ENCODE measurements at places on chromosomes 7 and 10.
A peak's percentile ranks its signal among the peaks of the same experiment; 100 is the strongest.

GRCh38 chr10:127035827-127036226 is 130.6 kb downstream of the DOCK1 start:
- DNase-seq, result no peak

GRCh38 chr7:64886956-64887545 is 16.0 kb upstream of the ZNF273 start:
- DNase-seq, result no peak

DNA sequence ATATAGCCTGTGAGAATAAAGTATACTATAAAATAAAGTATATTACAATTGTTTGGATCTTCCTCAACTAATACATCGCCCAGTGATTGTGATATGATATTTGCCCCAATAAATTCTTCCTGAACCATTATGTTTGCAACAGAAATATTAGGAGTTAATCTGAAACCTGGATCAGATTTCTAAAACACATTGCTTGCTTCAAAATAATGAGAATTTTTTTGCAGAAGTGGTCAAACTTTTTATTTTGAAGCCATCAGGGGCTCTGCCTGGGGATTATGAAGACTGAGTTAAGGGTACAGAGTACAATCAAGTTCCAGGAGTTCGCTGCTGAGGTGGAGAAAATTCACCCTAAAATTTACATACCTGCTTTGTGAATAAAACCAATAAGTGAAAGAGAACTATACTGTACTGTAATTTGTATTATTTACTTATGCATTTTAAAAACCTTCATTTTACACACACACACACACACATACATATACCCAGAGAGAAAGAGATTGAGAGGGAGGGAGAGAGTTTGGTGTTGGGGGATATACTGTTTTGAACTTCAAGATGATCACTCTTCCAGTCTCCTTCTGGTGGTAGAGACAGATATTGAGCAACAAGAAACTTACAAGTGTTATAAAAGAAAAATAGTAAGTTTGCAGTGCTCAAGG is 91.9 kb downstream of the CPED1 start:
- no peak for DNase-seq

- DNase-seq, result peak; percentile 6
Observed at GRCh38 chr7:12373580-12374263, 29.9 kb downstream of the VWDE start.

DNA sequence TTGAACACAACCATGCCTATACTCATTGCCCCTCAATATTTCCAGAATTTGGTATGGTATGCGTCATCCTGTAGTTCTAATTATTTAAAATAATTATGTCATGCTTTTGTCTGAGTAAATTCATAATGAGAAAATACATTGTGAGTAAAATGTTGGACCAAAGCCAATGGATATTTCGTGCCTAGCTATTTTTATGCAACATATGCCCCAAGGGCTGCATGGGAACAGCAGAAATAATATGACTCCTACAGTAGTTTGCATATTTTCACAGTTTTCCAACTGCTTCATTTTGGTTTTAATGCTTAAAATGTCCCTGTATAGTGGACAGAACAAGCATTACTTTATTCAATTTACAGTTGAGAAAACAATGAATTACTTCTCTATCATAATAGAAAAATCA is 1115.6 kb upstream of the GHITM start:
- DNase-seq, result no peak

DNA sequence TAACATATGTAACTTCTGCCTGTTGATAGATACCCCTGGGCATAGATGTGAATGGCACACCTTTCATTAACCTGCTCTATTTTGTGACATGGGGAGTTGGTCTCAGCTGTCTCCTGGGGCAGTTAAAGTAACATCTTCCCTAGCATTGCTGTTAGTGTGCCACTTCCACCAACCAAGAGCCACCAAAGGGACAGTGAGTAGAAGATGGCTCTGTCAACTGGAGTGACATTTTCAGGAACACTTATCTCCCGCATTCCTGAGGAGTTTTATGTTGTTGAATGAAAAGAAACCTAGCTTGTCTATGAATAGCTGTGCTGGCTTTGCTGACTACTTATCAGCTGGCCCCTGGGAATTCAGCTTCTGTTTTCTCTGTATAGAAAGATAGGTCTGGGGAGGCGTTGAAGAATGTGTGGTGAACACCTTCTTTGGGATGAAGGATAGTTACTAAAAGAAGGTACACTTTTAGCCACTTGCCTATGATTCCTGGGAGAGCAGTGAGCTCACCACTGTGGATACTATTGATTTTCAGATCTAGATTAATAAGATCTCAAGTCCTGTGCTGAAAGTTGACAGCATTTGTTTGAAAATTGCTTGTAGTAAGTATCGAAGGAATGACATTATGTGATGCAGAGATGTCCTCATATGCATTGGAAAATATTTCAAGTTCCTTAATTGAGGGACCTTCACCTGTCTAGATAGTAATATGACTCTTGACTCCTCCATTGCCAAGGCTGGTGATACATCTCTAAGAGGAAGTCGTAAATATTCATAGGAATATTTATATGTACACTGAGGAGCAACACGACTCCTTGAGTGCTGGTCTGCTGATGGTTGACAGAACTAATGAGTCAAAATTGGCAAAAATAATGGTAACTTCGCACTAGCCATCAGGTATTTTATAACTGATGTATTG is 7.6 kb downstream of the STARD3NL start:
- DNase-seq, result no peak

GRCh38 chr7:931871-932650 is 22.4 kb downstream of the ADAP1 start:
- DNase-seq, result no peak

Data from choroid plexus epithelial cell (primary cell).